Urothelium cell line (cell line): ENCODE measurements at places on chromosomes 12 and 14.

GRCh38 chr14:99522457-99522891 is 41.3 kb downstream of the CCNK start:
- DNase-seq: peak; percentile 60

- DNase-seq: no peak
Measured at GRCh38 chr12:124379379-124379937, 84.6 kb downstream of the RFLNA start.

DNA sequence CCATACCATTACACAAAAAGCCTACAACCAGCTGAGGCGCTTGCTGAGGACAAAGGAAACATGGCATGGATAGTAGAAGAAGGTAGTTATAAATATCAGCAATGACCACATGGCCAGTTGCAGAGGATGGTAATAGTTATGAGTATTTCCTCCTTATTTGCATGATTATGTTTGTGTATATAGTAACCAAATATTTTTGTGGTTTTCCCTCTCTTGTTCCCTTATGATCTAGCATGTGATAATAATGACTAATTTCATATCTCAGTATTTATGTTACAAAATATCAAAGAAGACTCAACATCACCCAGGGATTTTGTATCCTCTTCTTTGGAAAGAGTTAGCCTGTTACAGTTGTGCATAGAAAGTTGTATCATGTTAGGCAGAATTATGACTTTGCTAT is 13.5 kb upstream of the CATSPERB start:
- no peak for DNase-seq

DNA sequence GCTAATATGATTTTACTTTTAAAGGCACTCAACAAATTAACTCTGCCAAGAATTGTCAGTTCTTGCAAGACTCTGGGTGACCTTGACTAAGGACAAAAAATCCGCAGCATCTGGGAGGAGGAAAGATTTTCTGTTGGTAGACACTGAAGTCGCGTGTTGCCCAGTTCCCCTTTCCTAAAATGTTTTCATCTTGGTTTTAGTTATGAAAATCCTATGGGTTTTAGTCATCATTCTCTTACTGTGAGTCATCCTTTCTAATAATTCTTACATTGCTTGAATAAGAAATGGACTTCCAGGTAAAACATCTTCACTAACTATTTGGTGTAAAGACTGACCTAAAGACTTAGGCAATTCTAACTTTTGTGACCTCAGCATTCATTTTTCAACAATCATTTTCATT is 9.1 kb downstream of the GSG1 start:
- peak; percentile 62 for DNase-seq

- no peak for DNase-seq
Measured at GRCh38 chr14:68628605-68629310, 164.1 kb downstream of the ZFP36L1 start.

GRCh38 chr14:101128478-101129321 is 225.2 kb upstream of the RTL1 start:
- DNase-seq: no peak

DNA sequence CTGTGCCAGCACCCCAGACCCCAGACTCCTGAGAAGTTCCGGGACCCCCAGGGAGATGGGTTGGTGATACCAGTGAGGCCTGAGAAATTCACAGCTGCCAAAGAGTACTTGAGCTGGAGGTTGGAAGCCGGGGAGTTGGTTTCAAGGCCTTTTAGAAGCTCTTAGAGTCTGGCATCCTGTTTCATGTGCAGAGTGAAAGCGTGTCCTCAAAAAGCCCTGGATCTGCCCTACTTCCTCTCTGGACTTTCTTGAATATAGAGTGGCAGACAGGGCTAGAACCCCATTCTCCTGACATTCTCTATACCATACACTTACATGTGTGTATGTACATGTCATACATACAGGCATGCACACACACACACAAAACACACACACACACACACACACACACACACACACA is 31.3 kb upstream of the PPM1A start:
- no peak for DNase-seq

- no peak for DNase-seq
Measured at GRCh38 chr14:34404416-34404815, 57.6 kb downstream of the SPTSSA start.
